Stimulated activated CD8-positive, alpha-beta memory T cell treated with anti-CD3 and anti-CD28 coated beads, Interleukin-15, amount 100 ng/mL, for 1 hour (primary cell): ENCODE measurements at places on chromosomes 7 and 10.

DNA sequence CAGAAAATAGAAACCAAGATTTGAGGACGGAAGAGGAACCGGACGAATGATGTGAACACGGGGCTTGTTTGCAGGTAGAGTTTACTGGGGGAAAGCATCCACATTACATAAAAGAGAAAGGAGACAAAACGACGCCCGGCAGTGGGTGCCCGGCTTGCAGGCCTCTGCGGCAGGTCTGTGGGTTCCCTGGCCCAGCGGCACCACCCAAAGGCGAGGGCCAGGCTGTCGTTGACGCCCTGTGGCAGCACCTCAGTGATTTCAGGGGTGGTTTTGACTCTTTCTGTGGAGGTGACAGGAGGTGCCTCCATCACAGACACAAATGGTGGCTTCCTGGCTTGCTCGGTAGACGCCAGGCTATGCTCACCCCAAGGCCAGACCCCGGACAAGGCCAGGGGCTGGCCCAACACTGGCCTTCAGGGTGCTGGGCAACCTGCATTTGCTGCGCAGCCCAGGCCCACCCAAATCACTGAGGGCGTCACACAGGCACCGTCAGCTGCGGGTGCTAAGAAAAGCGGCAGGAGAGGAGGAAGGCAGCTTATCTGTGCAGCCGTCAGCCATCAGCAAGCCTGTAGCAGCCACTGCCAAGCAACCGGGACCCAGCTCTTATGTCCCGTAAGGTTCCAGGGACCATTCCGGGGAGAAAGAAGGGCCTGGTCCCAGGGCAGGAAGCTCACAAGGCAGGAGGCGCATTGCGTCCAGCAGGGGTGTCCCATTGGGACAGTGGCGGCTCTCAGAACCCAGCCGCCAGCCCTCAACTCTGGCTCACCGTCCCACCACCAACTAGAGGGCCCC, 230.3 kb downstream of the PTPRN2 start:
- no peak for DNase-seq

GRCh38 chr7:64886956-64887545, 16.0 kb upstream of the ZNF273 start:
- DNase-seq, result no peak

DNA sequence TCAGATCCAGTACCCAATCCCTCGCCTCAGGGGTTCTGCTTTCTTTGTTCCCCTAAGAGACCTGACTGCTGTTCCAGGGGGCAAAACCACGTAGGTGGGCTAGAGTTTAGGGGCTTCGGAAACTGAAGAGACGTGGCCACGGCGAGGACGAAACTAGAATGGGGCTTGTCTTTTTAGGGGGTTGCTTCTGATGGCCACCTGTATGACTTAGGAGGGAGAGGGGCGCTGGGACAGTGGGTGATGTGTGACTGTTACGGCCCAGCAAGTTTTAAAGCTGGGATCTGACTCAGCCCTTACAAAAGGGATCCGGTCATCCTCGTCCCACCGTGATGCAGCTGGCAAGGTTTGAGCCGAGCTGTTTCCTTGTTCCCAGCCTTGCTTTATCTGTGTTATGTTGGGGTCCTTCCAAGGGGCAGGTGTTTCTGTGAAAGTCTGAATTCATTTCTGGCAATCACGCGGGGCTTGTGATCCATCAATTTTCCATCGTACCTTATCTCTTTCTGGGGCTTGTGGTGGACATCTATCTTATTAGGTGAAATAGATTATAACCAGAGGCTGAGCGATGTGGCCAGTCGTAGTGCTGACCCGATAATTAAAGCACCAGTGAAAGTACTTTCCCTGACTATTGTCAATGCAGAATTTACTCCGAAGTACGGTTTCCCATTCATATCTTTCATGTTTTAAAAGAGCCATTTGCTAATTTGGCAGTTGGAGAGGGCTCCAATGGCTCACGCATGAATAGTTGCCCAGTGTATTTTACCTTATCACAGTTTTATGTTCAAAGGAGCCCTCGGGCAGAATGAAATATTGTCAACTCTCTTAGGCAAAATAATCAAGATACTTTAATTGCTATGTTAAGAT, 830 bp downstream of the MET start:
- no peak for DNase-seq

- DNase-seq, result no peak
Measured at GRCh38 chr7:84245835-84246234, 51.2 kb upstream of the SEMA3A start.

DNA sequence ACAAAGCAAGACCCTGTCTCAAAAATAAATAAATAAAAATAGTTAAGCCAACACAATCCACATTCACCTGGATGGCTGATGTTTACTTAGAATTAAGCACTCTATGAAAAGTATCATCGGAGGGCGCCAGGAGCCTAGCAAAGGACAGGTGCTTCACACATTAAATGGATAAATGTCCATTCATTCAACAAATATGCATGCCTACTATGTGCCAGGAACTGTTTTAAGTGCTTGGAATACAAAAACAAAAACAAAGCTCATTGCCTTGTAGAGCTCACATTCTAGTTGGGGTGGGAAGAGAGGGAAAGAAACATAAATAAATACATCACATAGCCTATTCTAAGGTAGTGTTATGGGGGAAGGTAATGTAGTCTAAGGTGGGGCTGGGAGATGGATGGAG, 4.1 kb downstream of the BAIAP2L1 start:
- DNase-seq, result no peak

GRCh38 chr7:45892407-45893035, 4.2 kb downstream of the IGFBP1 start:
- DNase-seq, result no peak

DNA sequence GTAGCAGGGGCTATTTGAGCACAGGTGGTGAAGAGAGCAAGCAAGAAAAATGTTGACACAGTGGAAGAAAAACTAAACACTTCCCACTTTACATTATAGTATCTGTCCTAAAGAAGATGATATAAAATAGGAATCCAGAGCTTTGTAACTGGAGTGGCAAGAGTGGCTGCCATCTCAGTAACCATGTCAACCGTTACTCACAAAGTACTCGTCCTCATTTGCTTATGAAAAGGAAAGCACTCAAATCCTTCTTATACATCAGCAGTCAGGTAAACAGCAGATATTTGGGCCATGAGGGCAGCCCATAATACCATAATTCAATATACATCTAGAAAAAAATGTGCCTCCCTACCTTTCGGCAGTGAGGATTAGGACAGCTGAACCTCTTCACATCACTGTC, 70.1 kb downstream of the RNF216 start:
- no peak for DNase-seq

DNA sequence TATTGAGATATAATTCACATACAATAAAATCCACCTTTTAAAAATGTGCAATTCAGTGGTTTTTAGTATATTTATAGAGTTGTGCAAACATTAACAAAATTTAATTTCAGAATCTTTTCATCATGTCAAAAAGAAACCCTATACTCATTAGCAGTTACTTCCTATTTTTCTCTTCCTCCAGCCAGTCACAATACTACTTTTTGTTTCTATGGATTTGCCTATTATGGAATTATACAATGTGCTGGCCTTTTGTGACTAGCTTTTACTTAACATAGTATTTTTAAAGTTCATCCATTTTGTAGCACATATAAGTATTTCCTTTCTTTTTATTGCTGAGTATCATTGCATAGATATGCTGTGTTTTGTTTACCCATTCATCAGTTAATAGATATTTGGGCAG, 199.9 kb upstream of the IMMP2L start:
- DNase-seq, result no peak

- no peak for DNase-seq
Measured at GRCh38 chr10:131689486-131689885, 211.3 kb upstream of the PPP2R2D start.

GRCh38 chr10:14712991-14713424, 61.7 kb downstream of the FAM107B start:
- DNase-seq, result no peak

- no peak for DNase-seq
Measured at GRCh38 chr10:33703501-33704213, 369.2 kb upstream of the NRP1 start.

DNA sequence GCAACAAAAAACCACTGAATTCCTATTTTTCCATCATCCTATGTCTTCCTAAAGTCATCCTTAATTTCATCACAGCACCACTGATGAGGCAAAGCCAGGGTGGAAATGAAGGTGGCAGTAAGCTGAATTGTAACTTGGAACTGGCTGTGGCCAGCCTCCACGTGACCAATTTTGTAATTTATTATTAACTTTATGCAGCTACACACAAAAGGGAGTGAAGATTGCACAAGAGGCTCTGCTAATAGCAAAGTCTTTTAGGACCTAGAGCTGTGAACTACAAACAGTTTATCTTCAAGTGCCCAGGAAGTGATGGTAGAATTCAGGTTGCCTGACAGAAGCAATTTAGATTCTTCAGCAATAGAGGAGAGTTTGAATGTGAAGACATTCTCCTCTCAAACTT, 176.4 kb downstream of the CCDC71L start:
- DNase-seq, result no peak
